Activated CD4-positive, alpha-beta T cell treated with anti-CD3 and anti-CD28 coated beads, Interleukin-2, amount 50 U/mL, for 4 hours (primary cell): ENCODE measurements at places on chromosomes 7 and 10.

DNA sequence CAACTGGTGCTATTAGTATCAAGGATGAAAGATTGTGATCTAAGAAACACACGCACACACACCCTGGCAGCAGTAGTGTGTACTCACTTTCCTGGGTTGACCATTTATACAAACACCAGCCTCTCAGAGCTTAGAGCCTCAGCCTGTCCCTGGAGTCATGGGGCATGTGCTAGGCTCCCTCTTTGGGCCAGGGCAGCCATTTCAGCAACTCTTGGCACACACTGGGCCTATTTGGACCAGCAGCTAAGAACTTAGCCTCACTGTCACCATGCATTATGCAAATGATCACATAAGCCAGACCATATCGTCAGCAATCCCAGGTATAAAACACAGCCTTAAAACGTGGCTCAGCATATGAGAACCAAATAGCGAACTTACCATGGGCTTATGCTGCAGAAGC, 51.3 kb downstream of the GLI3 start:
- no peak for DNase-seq

- no peak for DNase-seq
Measured at GRCh38 chr7:64686493-64687184, 20.7 kb downstream of the ZNF107 start.

DNA sequence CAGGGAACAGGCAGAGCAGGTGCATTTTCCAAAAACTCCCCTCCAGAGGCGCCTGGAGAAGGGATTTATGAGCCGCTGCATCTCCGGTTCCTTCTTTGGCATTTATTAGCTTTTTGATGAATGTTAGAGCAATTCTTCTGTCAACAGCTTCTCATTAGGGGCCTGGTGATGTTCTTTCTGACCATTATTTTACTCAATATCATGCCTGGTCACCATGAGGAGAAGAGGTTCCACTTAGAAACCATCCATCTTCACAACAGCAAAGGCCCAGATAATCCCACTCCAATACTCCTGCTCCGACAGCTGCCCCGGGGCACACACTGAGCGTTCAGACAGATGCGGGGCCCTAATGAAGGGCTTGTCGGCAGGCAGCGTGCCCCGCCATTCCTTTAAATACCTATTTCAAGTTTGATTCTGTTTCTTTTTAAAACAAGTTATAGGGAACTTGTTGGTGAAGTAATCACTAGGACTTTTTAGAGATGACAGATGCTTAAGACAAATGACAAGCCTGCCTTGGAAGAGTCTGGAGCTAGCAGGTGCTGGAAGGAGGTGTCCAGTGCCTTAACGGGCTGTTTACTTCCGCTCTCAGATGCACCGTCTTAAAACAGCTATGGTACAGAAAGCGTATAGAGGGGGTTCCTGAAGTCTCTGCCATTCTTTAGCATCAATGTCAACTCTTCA, 31.7 kb downstream of the ECHDC3 start:
- DNase-seq, result no peak

DNA sequence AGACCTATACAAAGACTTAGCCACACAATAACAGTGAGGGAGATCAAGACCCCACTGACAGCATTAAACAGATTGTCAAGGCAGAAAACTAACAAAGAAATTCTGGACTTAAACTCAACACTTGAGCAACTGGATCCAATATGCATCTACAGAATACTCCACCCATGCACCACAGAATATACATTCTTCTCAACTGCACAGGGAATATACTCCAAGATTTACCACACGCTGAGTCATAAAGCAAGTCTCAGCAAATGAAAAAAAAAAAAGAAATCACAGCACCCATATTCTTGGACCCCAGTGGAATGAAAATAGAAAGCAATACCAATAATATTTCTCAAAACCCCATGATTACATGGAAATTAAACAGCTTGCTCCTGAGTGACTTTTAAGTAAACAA, 680.2 kb downstream of the PCDH15 start:
- DNase-seq, result no peak

GRCh38 chr7:151013733-151014497, 10.4 kb downstream of the ATG9B start:
- DNase-seq, result peak; percentile 75

- no peak for DNase-seq
Measured at GRCh38 chr10:109932968-109933367, 9.7 kb upstream of the XPNPEP1 start.

- DNase-seq, result no peak
Measured at GRCh38 chr10:131252567-131253276, 58.8 kb downstream of the TCERG1L start.

GRCh38 chr7:7100432-7100849, 81.9 kb upstream of the C1GALT1 start:
- no peak for DNase-seq

- DNase-seq, result no peak
Measured at GRCh38 chr7:25369786-25370185, 141.5 kb upstream of the NPVF start.

DNA sequence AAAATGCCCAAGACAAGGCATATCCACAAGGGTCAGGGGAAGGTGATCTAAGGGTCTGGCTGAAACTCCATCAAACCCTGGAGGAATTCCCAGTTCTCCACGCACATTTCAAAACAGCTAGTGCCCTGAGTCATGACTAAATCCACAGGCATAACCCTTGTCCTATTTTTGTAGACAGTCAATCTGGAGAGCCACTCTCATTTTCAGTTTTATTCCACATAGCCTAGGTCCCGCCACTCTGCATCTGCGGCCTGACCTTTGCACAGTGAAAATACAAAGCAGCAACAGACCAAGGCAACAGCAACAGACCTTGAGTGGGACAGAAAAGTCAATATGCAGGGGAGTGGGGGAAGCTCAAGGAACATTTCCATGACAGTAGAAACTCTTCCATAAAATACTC, 201.4 kb upstream of the NPVF start:
- no peak for DNase-seq

DNA sequence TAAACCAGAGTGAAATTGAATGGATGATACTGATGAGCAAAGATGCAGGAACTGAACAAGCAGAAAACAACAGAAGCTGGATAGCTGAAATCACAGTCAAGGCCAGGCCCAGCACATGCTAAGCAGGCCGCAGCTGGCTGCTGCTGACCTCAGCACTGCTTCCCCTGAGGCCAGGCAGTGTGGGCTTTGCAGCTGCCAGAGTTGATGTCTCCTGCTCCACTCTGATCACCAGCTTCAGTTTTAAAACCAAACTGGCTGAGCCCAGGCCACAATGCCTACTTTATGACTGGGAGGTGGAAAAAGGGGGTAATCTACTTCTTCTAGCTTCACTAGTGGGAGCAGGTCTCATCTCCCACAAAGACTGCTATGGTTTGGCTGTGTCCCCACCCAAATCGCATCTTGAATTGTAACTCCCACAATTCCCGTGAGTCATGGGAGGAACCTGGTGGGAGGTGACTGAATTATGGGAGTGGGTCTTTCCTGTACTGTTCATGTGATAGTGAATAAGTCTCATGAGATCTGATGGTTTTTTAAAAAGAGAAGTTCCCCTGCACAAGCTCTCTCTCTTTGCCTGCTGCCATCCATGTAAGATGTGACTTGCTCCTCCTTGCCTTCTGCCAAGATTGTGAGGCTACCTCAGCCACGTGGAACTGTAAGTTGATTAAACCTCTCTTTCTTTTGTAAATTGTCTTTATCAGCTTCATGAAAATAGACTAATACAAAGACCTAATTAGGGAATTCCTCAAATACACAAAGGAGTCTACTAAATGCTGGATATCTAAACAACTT, 136.4 kb upstream of the ITGB1 start:
- no peak for DNase-seq

DNA sequence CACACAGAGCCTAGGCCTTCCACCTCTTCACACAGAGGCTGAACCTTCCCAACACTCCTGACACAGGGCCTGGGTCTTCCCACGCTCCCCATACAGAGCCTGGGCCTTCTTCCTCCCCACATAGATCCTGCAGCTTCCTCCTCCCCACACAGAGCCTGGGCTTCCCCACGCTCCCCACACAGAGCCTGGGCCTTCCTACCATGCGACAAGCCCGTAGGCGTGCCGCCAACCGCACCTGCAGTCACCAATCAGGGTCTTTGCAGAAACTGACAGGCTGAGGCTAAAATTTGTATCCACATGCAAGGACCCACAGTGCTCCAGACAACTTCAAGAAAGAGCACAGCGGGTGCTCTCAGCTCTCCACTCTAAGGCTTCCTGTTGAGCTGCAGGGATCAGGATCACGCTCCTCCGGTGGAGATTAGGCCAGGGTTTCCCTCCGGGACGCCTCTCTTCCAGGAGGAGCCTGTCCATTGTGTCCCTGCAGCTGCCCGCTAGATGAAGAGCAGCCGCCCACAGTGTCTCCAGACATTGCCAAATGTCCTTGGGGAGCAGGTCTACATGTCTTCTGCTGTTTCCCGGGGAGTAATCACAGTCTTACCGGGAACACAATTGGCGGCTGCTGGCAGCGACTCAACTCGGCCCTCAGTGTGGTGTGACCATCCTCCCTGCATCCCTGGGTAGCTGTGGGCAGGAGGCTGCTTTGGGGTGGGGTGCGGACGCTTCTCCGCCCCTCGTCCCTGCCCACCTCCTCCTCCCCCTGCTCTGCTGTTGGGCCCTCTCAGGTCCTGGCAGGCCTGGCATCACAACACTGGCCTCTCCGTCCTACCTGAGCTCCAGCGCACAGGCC, 9.7 kb downstream of the CFAP46 start:
- no peak for DNase-seq

- no peak for DNase-seq
Measured at GRCh38 chr7:100865372-100865911, 1.7 kb upstream of the TRIP6 start.
